ENCODE measurements at places on chromosomes 7 and 10. TPM values are rescaled to one million over a fixed set of nuclear protein-coding genes. Genes with fewer than 3 reads are reported as not detected.
A peak's percentile ranks its signal among the peaks of the same experiment; 100 is the strongest.

SLC39A12 gene
- not detected for polyA plus RNA-seq

GRCh38 chr7:38492010-38492409 is 139.2 kb downstream of the AMPH start:
- no peak for DNase-seq

DNA sequence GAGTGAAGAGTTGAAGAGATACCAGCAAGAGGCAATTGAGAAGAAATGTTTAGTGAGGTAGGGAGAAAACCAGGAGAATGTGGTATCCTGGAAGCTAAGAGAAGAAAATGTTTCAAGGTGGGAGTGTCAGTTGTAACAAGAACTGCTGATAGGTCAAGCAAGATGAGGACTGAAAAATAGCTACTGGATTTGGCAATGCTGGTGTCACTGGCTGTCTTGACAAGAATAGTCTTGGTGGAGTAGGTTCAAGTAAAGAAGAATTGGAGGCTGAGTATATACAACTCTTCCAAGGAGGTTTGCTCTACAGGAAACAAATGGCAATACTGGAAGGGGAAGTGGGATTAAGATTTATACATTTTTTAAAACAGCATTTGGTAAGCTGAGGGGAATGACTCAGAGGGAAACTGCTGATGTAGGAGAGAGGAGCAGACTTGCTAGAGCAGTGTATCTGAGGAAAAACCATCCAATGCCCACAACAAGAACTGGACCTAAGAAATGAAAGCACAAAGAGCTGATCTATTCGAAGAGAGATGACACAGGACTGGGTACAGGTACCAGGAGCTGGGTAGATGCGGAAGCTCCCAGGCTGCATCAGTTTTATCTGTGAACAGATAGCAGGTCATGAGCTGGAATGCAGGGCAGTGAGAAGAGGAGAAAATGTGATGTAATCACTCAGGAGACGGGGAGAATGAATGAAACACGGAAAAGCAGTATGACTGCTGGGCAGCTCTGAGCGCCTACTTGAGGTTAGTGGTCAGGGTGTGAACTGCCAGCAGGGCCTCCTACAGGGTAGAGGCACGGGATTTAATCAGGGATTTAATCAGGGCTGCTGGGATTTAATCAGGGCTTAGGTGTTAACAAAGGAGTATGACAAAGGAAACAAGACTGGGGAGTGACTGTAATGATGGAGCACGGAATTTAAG is 34.5 kb downstream of the FAM25A start:
- DNase-seq: no peak

DNA sequence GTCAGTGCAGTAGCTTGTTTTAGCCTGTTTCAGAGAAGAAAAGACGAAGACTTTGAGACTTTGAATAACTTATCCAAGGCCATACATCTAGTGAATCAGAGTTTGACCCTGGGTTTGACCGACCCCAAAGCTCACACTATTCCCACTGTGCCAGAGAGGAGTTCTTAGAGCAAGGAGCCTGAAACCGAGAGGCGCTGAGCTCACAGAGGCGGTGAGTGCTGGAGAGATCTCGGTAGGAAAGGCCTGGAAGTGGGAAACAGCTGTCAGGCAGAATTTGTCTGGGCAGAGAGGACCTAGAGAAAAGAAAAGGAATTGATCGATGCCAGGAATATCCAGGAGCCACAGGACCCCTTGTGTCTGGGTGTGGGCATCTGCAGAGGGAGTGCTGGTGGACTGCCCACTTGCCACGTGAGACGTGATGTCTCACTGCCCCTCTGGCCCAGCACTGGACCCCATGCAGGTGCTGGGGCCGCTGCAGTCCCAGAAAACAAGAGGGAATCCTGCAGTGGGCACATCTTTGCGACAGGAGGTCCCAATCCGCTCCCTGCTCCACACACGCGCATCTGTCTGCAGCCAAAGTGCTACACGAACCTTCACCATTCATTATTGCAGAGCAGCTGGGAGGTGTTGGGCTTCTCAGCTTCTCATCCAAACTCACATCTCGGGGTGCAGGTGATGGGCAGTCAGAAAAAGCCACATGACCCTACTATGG is 6.2 kb downstream of the CALML3 start:
- peak; percentile 5 for DNase-seq

- no peak for DNase-seq
Measured at GRCh38 chr7:102823390-102824119, 74.8 kb downstream of the FAM185A start.

GRCh38 chr10:8225187-8225586 is 170.7 kb downstream of the GATA3 start:
- DNase-seq: no peak

DNA sequence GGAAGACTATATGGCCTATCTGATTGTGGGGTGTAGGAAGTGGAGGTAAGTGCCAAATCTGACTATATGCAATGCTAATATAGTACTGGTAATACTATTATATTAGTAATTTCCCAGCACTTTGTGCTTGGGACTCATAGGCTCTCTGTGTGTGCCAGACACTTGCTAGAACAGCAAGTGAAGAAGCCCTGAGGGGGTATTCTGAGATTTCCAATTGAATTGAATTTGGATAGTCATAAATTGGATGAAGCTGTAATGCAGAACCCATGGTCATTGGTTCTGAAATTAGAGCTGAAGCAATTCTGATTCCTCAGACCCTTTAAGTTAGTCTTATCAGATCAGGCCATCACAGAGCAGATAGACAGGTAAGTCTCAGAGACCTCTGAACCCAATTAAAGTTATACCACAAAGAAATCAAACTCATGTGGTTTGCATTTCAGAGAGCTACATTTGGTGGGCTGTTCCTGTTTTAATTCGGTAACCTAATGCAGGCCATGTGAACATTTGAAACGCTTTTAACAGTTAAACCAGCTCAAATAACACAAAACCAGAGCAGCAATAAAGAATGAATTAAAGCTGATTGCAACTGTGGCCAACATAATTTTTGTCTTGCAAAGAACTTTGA is 179.5 kb downstream of the CREB5 start:
- no peak for DNase-seq

DNA sequence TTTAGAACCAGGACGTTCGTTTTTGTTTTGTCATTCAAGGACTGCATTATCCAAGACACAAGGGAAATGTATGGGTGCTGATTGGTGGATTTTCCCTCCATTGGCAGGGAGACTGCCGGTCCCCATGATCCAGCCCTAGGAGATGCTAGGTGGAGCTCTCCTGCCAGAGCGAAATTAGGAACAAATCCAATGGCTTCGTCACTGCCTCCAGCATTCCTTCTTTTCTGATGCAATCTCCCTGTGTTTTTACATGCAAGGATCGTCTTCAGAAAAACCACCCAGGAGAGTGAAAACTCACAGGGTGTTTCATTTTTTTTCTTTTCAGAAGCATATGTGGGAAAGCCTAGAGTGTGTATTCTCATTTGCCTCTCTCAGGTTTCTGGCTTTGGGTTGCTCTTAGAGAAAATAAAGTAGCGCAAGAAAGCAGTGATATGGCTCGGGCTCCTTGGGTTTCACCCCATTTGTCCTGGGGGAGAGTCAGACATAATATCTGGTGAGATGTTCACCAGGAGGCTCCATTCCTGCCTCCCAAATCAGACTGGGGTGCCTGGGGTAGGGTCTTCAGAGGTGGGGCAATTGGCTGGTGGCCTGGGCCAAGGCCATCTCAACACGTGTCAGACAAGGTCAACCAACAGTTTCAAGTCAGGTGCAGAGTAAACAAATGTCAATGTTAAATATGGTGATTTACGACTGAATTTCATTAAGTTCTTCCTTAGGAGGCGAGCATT is 450.9 kb upstream of the MKI67 start:
- DNase-seq: no peak

- no peak for DNase-seq
Measured at GRCh38 chr7:127776776-127777386, 124.9 kb downstream of the SND1 start.

DNA sequence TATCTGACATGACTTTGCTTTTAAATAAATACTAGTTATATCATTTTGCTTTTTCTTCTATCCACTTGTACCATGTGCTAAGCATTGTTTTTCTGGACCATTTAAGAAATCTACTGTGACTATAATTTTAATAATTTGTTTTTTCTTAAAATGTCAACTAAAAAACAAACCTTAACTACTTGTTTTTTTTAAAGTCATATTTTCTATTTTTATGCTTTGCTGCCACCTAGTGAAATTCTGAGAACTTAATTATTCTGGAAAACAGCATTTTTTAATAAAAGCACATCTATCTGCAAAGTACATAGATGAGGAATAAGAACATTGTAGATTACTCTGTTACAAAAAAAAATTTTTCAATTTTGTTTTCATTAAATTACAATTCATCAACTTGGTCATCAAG is 47.4 kb downstream of the ORC5 start:
- no peak for DNase-seq

- DNase-seq: no peak
Measured at GRCh38 chr7:29826530-29826822, 20.2 kb downstream of the WIPF3 start.

ZPBP gene
- not detected for polyA plus RNA-seq

TWNK gene
- 23.8 TPM for polyA plus RNA-seq

DNA sequence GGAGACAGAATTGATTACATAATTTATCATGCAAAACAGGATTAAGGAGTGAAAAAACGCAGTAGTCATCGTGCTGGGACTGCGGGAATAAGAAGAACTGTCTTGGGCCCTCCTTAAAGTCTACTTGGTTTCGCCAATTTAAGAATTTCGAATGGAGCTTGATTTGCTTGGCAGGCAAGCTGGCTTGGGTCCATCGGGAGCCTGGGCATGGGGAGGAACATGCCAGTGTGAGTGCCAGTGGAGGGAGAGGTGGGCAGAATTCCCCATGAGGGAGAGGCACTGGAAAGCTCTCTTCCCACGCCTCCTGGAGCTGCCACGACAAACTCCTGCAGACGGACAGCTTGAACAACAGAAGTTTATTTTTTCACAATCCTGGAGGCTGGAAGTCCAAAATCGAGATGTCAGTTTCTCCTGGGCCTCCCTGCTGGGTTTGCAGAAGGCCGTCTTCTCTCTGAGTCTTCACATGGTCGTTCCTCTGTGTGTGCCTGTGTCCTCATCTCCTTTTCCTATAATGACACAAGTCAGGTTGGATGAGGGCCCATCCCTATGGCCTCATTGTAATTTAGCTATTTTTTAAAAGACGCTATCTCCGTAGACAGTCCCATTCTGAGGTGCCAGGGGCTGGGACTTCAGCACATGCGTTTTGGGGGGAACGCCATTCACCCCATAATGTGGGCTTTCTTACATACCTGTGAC is 528.7 kb upstream of the DPP6 start:
- no peak for DNase-seq

- no peak for DNase-seq
Measured at GRCh38 chr10:103535595-103535994, 42.1 kb downstream of the NEURL1 start.

- no peak for DNase-seq
Measured at GRCh38 chr7:16695621-16696237, 49.7 kb downstream of the BZW2 start.

DNA sequence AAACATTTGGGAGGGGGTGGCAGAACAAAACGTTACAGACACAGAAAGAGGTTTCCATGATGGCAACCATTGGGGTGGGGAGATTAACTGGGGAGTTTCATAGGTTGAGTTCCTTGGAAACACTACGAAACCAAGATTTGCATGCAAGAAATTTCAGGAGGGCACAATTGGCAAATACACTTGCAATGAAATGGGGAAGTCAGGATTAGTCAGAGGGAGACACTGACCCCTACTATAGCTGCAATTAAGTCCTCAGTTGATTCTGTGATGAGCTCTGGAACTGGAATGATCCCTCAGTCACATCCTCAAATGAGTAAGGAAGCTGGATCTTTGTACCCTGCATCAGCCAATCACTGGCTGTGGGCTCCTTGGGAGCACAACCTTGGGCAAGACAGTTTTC is 22.1 kb downstream of the CPEB3 start:
- no peak for DNase-seq

- no peak for DNase-seq
Measured at GRCh38 chr7:607938-608337, 88.3 kb upstream of the PDGFA start.

- DNase-seq: no peak
Measured at GRCh38 chr10:9858816-9859215, 1158.9 kb upstream of the CELF2 start.

NXPH1 gene
- not detected for polyA plus RNA-seq

DNA sequence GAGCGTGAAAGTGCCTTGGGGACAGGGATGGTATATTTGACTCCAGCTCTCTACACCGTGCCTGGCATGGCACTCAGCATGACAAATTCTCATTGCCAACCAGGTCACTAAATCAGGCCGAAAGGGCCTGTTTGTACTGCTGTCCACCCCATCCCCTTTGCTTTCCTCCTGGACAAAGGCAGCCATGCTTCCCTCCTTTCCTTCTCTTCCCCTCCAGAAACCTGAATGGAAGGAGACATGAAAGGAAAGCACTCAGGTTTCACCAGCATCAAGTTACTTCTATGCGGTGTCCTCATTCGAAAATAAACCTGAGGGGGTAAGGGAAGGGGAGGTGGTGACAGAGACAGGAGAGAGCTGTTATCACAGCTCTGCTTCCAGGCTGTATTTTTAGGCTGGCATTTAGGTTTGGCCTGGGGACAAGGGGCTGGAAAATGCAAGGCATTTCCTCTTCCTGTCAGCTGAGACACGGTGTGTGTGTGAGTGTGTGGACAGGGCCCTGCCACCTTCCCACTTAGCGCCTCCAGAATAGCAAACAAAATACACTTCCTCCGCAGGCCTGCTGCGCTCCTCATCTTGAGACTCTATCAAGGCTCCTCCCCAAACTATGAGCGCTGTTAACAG is 79.9 kb upstream of the COL13A1 start:
- peak; percentile 91 for DNase-seq

DNA sequence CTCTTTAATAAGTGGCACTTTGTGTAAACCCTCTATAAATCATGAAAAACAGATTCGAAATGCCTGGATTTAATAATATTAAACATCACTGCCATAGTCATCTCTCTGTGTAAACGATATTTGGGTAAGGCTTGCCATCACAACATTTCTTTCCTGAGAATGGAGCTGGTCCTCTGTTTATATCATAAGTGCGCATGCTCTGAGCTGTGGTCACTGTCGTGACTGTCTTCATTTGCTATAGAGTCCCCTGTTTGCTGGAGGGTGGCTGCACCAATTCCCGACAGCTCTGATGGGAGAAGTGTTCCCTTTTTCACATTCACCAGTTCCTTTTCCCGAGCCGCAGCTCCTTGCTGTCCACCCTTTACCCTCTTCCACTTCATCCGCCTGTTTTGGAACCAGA is 50.4 kb upstream of the AGMO start:
- DNase-seq: no peak

- no peak for DNase-seq
Measured at GRCh38 chr7:138865843-138866242, 67.8 kb upstream of the ATP6V0A4 start.

Data from psoas muscle (tissue), 8 donors.